NCI-H187 treated with DMSO at 0.1 percent for 48 hours (cell line): ENCODE measurements at places on chromosomes 12 and 14.

DNA sequence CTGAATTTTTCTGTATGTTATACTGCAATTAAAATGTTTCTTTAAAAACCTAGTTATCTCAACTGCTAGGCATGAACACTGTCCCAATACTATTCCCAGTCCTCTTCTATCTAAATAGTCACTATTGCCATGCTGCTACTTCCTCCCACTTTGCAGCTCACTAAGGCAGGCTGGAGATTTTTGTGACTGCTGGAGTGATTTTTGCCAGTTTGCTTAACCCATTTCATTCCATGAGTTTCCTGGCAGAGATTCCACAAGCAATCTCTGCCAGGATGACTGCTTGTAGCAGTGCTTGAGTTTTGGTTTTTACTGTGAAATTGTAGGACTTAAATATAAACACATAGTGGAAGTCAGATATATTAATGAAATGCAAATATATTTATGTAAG lies 80.8 kb downstream of the BHLHE41 start:
- no peak for DNase-seq

- DNase-seq, result peak; percentile 80
Observed at GRCh38 chr14:74922752-74923401, at the start of gene RPS6KL1. RPS6KL1 (minus strand) TSS chr14:74923260; CDS start chr14:74921541, 1,719 bp downstream.

DNA sequence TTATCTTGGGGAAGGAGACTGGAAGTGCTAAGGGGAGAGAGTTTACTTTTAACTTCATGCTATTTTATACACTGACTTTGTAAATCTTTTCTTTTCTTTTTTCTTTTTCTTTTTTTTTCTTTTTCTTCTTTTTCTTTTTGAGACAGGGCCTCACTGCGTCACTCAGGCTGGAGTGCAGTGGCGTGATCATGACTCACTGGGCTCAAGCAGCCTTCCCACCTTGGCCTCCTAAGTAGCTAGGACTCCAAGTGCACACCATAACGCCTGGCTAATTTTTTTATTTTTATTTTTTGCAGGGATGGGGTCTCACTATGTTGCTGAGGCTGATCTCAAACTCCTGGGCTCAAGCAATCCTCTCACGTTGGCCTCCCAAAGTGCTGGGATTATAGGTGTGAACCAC lies 294.6 kb upstream of the PRICKLE1 start:
- DNase-seq, result no peak

GRCh38 chr14:97106166-97106565 lies 309.0 kb downstream of the VRK1 start:
- DNase-seq, result no peak
